ENCODE measurements at places on chromosomes 12 and 14. TPM values are rescaled to one million over a fixed set of nuclear protein-coding genes. Genes with fewer than 3 reads are reported as not detected.
A peak's percentile ranks its signal among the peaks of the same experiment; 100 is the strongest.

- H3K27me3 ChIP-seq, result no peaks in the 10 kb centered on the region
- peak overlapping the region; percentile 80 for H3K27ac ChIP-seq
- no peaks in the 10 kb centered on the region for H3K36me3 ChIP-seq
Measured at GRCh38 chr14:104735830-104736642, 12.0 kb downstream of the ADSS1 start.

DNA sequence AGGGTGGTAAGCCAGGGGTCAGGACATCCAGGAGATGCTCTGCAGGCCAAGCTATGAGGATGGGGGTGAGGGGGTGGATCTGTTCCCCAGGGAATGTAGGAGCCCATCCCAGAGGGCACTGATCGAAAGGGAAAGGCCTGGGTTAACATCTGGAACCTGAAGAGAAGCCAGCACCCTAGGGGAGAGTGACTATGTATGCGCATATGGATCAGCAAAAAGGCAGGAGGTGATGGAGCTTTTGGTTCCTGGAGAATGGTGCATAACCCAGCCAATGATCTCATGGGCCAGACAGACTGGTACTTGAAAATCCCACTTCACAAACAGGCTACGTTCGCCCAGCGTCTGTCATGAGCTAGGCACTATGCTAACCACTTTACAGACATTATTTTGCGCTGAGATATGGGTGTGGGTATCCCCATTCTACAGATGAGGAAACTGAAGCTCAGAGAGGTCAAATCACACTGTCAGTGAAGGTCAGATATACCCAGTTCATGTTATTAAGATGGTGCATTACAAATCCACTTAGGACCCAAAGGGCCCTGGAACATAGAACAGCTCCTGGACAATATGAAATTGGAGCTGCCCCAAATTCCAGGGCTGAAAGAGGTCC lies 1.6 kb downstream of the CCDC63 start:
- no peak overlapping the region for H3K27ac ChIP-seq
- DNase-seq, result no peak
- H3K27me3 ChIP-seq, result peaks cover 68% of the 10 kb centered on the region
- no peaks in the 10 kb centered on the region for H3K36me3 ChIP-seq
- peaks cover 2% of the 10 kb centered on the region for H3K4me1 ChIP-seq
- H3K4me3 ChIP-seq, result no peak overlapping the region

DNA sequence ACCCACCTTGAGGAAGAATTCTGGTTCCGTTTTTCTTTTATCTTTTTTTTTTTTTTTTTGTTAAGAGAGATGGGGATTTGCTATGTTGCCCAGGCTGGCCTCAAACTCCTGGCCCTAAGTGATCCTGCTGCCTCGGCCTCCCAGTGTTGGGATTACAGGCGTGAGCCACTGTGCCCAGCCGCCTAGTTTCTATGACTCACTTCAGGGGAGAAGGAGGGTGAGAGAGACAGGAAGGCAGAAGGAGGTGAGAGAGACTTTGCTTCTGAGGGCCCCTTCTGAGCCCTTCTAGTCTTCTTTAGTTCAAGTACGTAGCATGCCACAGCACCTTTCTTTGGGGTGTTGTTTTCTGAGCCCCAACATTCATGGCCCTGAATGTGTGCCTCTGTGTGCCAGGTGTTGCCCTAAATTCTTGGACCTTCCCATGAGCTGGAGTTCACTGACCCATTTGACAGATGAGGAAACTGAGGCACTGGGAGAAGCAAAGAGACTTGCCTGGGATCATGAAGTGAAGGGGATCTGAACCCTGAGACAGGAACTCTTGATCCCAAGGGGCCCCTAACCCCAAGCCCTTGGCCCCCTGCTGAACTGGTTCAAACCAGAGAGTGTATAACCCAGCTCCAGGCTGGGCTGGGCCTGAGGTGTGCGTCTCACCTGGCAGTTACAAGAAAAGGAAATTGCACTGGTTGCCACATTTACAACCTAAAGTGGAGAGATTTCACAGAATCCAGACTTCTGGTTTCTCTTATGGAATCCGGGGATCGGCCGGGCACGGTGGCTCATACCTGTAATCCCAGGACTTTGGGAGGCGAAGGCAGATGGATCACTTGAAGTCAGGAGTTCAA lies 20.8 kb downstream of the SH2B3 start:
- H3K36me3 ChIP-seq, result peaks cover 2% of the 10 kb centered on the region
- H3K4me1 ChIP-seq, result peaks cover 44% of the 10 kb centered on the region
- H3K4me3 ChIP-seq, result no peak overlapping the region
- no peak for DNase-seq

DNA sequence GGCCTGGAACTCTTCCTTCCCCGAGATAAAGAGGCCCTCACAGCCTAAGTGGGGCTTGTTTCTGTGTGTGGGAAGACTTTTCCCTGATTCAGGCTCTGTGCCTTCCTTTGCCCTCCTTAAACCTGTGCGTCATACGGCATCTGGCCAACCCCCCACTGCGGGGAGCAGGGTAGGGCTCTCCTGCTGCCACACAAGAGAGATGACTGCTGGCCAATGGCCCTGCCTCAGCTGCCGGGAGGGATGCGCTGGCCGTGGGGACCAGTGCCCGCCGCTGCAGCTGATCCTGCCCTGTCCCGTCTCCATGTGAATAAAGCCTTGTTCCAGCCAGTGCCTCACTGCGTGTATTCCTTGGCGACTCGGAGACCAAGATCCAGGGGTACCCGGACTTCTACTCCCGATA lies 42.5 kb upstream of the BEGAIN start:
- H3K4me1 ChIP-seq, result no peaks in the 10 kb centered on the region
- H3K36me3 ChIP-seq, result no peaks in the 10 kb centered on the region
- peaks cover 56% of the 10 kb centered on the region for H3K27me3 ChIP-seq
- no peak overlapping the region for H3K4me3 ChIP-seq

Gene RHEBL1
- 1.2 TPM for total RNA-seq

Gene GPRC5A
- 25.7 TPM for total RNA-seq

Gene ADAM20
- total RNA-seq, result 1.2 TPM

Gene MMP17
- total RNA-seq, result 2.9 TPM

DNA sequence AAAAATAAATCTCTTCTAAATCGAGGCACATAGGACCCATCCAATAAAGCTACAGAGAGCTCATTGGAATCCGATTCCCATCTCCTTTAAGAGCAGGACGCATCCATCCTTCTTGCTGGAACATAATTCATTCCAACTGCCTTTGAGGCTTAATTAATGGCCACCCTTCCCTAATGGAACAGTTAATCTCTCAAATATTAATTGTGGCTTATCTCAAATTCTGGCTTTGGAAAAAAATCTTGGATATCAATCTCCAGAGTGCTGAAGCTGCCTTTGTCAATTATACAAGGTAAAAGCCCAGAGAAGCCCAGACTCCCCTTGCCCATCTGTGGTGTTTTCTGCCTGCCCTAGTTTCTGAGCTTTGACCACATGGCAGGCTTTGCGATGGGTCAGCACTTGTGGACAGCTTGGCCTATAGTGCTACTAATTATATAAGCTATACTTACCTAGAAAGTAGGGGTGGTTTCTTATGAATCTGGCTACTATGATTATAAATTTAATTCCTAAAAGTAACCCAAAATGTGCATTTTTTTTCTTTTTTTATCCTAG lies 246.3 kb downstream of the NUAK1 start:
- no peak overlapping the region for H3K4me3 ChIP-seq
- no peaks in the 10 kb centered on the region for H3K36me3 ChIP-seq
- H3K4me1 ChIP-seq, result no peaks in the 10 kb centered on the region

Gene VRK1
- total RNA-seq, result 10.6 TPM

Gene TCL1B
- total RNA-seq, result not detected

- peak overlapping the region; percentile 72 for H3K4me3 ChIP-seq
- no peaks in the 10 kb centered on the region for H3K36me3 ChIP-seq
- no peak for DNase-seq
- peaks cover 91% of the 10 kb centered on the region for H3K27me3 ChIP-seq
Measured at GRCh38 chr14:37599507-37600368, 4.3 kb downstream of the TTC6 start.

Measured in osteocyte (in vitro differentiated cells).